ENCODE measurements at places on chromosomes 4 and X.

- DNase-seq, result no peak
Observed at GRCh38 chrX:131987252-131987651, 35.9 kb upstream of the STK26 start.

DNA sequence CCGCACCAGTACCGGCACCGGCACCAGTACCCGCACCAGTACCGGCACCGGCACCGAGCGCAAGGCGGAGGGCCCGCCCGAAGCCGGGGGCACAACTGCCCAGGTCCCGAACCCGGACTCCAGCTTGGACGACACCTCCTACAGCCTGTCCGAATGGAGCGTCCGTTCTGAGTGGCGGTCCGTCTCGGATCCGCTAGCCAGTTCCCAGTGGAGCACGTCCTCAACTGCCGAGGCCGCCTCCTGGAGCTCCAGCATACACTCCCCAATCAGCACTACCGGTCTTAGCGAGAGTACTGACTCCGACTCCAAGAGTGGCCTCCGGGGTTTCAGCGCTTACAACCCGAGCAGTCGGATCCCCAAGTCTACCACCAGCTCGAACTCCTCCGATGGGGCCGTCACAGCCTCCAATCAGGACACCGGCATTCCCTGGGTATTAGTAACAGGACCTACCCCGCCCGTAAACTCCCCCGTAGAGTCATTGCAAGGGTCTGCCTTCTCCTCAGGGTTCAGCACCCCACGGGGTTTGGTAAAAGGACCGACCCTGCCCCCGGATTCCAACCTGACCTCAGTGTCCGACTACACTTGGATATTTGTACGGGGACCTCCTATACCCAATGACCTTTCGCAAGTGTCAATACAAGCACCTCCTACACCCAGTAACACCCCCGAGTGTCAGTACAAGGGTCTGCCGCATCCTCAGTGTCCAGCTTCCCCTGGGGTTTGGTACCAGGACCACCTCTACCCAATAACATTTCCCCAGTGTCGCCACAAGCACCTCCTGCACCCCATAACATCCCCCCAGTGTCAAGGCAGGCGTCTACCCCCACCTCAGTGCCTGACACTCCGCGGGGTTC is 721 bp upstream of the MAOA start:
- peak; percentile 10 for DNase-seq

DNA sequence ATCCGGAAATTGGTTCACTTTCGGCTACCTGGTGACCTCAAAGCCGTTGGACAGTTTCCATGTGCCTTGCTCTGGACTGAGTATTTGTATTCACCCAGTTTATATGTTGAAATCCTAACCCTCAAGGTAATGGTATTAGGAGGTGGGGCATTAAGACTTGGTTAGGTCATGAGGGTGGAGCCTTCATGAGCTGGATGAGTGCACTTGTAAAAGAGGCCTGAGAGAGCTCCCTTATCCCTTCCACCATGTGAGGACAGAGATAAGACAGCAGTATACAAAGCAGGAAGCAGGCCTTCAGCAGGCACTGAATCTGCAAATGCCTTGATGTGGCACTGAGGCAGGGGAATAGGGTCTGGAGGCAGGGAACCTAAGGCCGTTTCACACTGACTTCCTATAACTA is 5.3 kb upstream of the OPHN1 start:
- no peak for DNase-seq

DNA sequence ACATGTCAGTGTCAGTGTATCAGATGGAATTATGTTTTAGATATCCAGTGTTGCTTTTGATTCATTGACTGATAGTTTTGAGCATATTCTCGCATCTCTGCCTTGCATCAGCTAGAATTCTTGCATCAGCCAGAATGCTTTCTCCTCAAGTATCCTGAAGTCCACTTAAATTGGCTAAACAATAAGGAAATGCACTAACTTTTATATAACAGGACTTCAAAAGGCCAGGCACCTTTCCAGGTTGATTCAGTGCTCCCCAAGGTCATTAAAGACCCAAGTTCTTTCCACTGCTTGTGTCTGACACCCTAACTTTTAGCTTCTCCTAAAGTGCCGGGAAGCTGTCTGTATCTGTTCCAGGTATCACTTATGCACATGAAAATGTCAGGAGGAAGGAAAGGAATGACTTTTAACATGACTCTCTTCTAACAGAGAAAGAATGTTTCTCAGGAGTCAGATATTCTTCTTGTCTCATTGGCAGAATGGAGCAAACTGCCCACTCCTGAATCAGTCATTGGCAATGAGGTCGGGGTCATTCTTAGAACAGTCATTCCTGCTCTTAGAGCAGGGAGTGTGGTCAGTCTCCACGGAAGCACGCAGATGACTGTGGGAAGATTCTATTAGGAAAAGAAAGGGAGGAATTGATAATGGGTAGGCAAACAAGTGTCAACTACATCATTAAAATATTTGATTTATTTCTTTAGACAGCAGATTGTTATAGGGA is 92.9 kb upstream of the TLL1 start:
- DNase-seq, result no peak

DNA sequence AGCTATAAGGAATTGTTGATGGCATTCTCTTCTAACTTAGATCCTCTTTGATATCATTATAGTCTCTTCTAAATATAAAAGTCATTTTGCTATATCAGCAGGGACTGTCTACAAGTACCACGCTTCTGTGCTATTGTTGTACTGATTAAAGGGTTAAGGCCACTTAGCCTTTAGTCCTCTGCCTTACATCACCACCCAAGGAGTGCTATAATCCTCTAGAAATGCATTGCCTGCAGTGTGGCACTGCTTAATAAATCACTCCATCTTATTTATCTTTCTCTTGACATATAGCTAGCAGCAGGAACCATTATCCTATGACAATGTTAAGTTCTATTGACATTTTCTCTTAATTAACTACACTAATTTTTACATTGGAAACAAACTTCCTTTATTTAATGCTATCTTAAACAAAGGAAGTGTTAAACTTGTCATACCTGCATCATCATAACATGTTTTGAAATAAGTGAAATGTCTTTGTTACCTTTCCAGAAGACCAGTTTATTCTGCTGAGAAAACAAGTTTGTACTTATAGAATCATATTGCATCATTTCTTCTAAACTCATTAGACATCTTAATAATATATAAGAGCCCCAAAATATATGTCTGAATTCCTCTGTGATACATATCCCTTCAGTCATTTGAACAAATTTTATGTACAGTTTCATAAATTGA is 360.9 kb upstream of the ATOH1 start:
- no peak for DNase-seq

DNA sequence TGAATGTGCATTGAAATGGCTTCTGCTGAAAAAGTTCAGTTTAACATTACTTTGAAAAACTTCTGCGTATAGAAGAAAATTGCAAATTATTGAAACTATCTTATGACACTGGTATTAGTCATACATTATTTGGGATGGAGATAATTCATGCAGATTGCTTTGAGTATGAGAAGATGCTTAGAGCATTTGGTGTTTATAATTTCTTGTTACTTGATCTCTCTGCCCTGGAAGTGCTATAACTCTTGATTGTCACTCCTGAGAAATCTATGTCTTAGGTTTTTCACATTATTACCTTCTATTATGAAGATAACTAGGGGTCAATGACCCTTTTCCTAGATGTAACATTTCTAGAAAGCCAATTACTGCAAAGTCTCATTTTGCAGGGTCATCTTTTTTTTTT is 36.4 kb downstream of the TMEM131L start:
- DNase-seq, result no peak

DNA sequence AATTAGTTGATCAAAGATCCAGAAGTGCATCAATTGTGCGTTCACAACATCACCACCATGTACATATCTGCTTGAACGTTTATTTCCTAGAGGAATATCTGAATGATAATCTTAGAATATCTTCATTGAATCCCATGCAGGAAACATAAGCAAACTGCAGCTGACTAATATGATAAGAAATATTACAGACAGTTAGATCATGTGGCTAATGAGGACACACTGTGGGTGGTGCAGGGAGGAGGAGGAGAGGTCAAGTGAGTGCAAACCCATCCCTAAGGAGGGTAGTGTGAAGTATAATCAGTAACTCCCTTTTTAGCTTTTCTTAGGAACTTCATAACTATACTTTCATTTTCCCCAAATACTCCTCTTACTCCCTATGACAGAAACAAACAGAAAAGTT is 58.3 kb upstream of the HPGD start:
- no peak for DNase-seq

DNA sequence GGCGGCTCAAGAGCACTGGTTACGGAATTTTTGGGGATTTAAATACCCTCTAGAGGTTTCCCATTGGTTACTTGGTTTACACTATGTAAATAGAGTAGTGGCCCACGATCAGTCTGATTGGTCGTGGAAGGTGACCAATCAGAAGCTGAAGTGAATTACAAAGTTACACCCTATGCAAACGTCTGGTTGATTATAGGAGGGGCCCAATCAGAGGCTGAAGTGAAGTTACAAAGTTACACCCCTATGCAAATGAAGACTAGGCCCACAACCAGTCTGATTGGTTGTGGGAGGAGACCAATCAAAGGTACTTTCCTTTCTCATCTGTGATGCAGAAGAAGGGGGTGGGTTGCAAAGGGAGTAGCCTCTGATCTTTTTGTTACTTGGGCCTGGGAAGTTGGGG is 45.1 kb upstream of the HSD17B10 start:
- no peak for DNase-seq

- peak; percentile 28 for DNase-seq
Observed at GRCh38 chr4:2042204-2042946, 16.8 kb upstream of the NAT8L start.

GRCh38 chrX:34879346-34879745 is 63.2 kb upstream of the FAM47B start:
- no peak for DNase-seq

GRCh38 chrX:132822634-132823012 is 135.8 kb downstream of the HS6ST2 start:
- no peak for DNase-seq

DNA sequence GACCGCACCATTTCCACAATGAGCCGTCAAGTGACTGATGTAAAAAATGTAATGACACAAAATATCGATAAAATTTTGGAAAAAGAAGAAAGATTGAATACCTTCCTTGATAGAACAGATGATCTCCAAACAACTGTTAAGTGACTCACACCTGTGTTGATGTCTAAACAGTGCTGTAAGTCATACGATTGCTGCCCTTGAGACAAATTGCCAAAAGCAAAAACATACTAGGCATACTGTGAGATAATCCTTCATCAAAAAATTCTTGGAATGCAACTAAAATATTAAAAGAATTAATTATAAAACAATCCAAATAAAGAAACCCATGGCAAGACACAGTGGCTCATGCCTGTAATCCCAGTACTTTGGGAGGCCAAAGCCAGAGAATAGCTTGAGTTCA is 53.4 kb downstream of the HNRNPD start:
- no peak for DNase-seq

- no peak for DNase-seq
Observed at GRCh38 chrX:10010686-10011085, 43.5 kb downstream of the CLDN34 start.

DNA sequence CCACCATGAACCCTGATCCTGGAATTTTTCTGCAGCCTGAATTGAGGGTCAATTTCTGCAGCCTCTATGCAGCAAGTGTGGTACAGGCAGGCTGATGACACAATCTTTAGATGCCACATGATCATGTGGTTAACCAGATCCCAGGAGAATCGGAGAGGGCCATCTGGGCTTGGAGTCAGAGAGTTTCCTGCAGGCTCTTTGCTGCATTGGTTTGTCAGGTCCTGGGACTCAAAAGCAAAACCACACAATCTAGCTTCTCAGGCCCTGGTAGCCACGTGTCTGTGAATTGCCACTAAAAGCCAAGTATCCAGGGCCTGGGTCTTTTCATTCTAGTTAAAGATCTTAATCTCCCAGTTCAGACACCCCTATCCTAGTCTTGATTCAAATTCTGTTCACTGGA is 464.5 kb downstream of the BCOR start:
- no peak for DNase-seq

- DNase-seq, result no peak
Observed at GRCh38 chrX:114959729-114960128, 57.7 kb downstream of the IL13RA2 start.

- DNase-seq, result no peak
Observed at GRCh38 chr4:145436114-145436513, 45.5 kb upstream of the SMAD1 start.

- peak; percentile 1 for DNase-seq
Observed at GRCh38 chr4:60201052-60201673, 999.0 kb upstream of the ADGRL3 start.

DNA sequence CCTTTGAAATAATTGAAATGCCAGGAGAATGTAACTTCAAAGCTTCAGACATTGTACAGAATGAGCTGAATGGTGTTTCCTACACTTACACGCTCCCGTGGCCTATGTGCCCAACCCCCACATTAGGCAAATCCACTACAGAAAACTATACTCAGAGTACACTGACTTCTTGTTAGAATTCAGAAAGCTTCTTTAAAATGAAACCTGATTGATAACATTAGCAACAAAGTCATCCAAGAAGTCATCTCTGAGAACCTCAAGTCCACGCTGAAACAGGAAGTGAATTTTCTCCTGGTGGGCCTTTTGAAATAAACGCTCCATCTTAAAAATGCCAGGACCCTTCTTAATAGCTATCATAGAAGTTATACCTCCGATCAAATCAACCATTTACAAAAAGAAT is 136.3 kb downstream of the TSPAN5 start:
- DNase-seq, result no peak

- DNase-seq, result no peak
Observed at GRCh38 chrX:65644621-65645289, 22.7 kb upstream of the MSN start.

- DNase-seq, result no peak
Observed at GRCh38 chr4:38568768-38569167, 95.2 kb upstream of the KLF3 start.

GRCh38 chrX:1500701-1501624 is 36.0 kb downstream of the P2RY8 start:
- DNase-seq, result no peak
